ENCODE measurements at places on chromosomes 3 and 15.

- DNase-seq: no peak
These were observed 28.0 kb downstream of the FAM3D start for GRCh38 chr3:58638591-58638990.

- no peak for DNase-seq
These were observed 130.2 kb upstream of the UMPS start for GRCh38 chr3:124599779-124600693.

GRCh38 chr3:111737047-111737705 is 121.9 kb upstream of the PHLDB2 start:
- DNase-seq: no peak

- peak; percentile 63 for DNase-seq
These were observed 75.0 kb upstream of the RNU6-1 start for GRCh38 chr15:67914537-67915460.

DNA sequence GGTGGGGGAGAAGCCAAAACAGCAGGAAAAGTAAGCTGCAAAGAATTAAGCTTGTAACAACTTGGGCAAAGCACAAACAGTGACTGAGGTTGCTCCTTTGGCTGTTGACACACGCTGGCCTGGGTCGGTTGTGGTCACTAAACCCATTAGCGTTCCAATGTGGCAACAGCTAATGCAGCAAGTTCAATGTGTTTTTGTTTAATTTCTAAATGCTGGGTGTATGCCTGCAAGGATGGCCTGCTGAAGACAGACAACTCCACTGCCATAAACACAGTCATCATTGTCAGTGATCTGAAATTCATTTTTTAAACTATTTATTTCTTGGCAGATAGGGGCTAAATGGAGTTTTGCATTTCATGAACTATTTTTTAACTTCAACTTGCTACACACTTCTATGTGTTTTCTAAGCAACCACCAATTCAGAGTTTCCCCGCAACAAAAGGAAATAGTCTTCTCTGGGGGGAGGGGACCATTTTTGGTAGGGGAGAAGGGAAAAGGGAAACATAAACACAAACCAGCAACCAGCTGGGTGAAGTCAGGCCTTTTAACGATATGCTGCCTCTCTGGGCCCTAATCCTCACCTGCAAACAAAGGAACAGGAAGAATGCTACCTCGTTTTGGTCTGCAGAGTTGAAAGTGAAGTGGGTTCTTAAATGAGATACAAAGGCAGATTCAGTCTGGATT is 34.8 kb upstream of the WNT5A start:
- DNase-seq: no peak

DNA sequence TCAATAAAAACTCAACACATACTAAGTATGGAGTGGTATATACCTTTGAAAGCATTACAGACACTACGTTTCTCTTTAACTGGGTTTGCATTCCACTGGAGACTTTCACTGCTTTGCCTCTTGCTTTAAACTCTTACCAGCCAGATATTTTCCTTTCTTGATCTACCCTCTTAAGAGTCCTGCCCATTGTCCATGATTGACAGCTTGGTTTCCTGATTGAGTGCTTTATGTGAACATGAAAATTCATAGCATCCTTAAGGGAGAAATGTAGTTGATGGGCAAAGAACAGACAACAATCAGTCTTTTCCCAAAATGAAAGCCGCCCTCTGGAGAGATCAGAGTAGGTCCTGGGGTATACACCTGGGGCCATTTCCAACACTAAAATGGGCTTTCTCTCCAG is 78.6 kb downstream of the PTPRG start:
- DNase-seq: no peak

DNA sequence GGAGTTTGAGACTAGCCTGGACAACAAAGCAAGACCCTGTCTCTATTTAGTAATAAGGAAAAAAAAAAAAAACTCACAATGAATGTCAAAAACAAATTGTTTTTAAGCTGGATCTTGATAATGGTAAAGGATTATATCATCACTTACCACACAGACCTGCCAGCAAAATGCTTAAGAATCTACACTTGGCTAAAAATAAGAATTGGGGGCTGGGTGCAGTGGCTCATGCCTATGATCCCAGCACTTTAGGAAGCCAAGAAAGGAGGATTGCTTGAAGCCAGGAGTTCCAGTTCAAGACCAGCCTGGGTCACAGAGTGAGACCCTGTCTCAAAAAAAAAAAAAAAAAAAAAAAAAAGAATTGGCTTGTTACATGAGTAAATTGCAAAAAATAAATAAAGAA is 31.0 kb downstream of the ACAP2 start:
- no peak for DNase-seq

DNA sequence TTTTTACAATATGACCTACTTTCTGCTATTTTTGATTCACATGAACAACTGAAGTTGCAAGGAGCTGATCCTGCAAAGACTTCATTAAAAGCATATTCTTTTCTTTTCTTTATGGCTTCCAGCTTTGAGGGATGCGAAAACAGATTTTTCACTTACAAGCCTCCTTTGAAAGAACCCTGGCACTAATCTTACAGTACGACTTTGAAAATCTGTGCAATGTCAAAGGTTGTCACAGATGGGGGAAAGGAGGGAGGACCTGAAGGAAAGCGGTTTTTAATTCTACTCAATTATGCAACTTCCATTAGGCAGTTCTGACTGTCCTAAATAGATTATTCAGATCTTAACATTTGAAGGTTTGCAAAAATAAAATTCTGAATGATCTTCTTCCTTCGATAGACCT is 130.5 kb downstream of the TNIK start:
- no peak for DNase-seq

DNA sequence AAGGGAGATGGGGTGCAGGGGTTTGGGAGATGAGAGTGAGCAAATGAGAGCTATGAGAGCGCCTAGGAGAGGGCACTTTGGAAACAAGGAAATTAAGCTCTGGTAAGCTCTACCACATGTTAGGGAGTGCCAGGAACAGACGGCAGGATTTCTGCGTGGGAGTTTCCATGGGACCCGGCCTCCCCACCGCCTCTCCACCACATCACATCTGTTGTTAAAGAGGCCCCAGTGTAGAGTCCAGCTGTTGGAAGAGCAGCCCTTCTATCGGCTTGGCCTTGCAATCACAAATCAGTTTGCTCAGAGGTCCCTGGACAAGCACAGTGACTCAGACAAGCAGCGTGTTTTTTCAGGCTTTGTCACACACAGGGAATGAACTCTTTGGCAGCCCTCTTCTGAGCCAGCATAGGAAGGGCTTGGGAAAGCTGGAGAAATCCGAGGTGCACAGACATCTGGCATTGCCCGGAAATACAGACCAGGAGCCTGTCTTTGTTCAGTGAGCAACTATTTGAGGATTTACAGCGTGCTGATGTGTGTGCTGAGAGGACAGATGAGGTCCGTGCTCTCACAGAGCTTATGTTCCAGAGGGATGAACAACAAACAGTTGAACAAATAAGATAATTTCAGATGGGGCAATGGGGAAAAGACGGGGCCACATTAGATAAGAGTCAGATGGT is 370.6 kb upstream of the PROK2 start:
- DNase-seq: no peak

DNA sequence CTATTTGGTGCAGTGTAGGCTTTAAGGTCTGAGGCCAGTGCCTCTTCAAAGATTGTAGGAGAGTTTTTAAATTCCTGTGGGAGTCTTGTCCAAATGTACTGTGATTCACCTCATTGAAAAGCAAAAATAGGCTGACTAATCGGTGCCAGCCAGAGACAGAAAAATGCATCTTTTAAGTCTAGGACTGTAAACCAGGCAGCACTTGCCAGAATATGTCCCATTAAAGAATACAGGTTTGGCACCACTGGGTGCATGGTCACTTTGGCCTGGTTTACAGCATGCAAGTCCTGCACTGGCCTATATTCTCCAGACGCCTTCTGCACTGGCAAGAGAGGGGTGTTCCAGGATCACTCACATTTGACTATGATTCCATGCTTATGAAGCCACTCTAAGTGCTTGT is 20.3 kb upstream of the NOX5 start:
- no peak for DNase-seq

- no peak for DNase-seq
These were observed 6.5 kb upstream of the BCL2A1 start for GRCh38 chr15:79977431-79978054.

DNA sequence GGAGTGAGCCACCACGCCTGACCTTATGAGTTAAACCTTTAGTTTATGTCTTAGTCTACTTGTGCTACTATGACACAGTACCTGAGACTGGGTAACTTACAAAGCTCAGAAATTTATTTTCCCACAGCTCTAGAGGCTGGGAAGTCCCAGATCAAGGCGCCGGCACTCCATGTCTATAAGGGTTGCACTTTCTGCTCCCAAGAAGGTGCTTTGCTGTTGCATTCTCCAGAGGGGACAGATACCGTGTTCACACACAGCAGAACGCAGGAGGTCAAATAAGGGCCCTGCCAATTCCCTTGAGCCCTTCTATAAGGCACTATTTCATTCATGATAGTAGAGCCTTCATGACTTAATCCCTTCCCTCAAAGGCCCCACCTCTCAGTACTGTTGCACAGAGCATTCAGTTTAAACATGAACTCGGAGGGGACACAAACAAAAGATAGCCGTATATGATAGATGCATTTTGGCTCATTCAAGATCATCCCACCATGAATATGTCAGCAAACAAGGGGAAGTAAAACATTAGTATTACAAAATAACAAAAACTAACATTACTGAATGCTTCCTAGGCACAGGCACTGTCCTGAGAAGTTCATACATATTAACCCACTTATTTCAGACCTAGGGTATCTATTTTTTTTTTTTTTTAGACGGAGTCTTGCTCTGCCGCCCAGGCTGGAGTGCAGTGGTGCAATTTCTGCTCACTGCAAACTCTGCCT is 26.5 kb downstream of the PLA1A start:
- no peak for DNase-seq

DNA sequence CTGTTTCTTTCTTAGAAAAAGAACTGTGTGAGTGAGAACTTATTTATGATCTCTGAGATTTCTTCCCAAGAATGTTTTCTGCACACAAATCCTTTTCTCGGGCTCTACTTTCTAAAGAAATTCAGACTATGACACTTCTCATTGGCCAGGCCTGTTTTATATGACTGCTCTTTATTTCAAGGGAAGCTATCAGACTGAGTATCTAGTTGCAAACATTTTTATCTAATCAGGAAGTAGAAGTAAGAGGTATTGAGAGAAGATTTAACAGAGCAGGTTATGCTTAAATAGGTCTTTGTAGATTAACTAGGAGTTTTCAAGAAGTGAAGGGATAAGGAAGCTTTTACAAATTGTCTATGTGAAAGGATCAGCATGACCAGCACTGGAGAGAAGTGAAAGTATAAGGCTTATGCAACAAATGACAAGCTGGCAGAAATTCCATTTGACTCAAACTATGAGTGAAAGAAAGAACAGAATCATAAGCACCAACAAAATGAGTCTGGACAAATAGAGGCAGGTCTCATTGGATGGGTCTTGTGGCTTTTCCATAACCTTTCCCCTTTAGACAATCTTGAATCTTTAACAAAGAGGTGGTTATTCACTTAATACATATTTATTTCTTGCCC is 71.9 kb upstream of the CHL1 start:
- DNase-seq: no peak

- DNase-seq: no peak
These were observed 17.0 kb upstream of the ACTC1 start for GRCh38 chr15:34812369-34812768.

GRCh38 chr15:75309711-75310110 is 26.2 kb upstream of the COMMD4 start:
- DNase-seq: no peak

DNA sequence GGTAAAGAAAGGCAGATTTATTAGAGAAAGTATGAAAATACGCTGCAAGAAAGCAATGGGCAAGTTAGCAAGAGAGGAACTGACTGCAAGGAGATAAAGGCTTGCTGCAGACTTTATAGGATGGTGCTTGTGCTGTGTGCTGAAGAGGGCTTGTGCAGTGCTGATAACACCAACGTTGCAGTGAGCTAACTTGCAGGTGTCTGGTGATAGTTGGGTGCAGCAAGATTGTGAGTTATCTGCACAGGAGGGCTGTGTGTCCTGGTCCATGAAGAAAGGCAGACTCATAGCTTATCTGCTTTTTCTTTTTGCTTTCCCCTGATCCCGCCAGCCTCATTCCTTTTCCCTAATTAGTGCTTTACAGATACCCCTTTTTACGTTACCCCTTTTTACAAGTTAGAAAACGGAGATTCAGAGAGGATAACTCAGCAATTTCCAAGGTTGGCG is 58.0 kb upstream of the ZNF148 start:
- DNase-seq: no peak

DNA sequence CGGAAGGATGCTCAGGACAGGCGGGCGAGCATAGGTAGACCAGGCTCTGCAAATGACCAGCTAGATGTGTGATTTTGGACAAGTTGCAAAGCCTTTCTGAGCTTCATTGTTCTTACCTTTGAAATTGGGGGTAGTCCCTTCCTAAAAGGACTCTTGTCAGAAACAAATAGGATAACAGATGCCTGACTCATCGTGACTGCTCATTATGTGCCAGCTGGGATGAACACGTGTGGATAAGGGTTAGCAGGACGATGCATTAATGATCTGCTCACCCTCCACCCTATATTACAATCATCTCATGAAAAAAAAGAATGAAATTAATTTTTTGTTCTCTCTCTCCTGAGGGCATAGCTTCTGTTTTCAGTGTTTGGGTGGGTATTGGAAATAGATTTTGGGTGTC is 223.4 kb downstream of the NR2F2 start:
- DNase-seq: no peak

DNA sequence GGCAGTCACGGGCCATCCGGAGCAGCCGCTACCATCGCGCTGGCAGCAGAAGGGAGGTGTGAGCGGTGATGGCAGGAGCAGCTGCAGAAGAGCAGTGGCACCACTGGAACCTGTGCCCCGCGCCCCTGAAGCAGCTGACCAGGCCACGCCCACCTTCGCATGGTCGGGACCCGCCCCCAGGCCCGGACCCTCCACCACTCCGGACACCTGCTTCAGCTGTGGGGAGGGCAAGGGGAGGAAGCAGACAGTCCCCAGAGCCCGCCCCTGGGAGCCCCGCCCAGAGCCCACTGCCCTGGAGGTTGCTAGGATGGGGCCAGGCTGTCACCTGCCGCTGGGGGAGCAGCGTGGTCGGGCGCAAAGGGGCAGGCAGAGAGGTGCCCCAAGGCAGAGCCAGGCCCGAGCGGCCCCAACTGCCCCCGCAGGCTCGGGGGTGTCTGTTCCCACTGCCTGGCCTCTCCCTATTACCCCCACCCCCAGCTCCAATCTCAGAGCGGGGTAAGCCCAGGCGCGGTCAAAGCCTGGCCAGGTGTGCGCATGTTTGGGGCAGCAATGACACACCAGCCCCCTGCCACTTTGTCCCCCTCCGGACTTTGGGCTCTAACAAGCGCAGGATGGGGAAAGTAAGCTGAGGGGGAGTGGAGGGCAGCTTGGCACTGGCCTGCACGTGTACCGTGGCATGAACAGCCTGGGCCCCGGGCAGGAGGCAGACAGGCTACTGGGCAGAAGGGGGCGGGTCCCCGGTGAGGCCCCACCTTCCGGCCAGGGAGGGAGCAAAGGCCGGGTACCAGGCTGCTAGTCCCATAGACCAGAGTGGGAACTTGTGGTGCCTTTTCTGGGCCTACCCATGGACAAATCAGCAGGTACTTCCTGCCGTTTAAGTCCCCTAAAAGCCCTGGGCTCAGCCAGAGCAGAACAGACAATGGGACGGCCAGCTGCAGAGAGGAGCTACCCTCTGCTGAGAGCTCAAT is 8.7 kb downstream of the SPCS1 start:
- DNase-seq: no peak

- no peak for DNase-seq
These were observed 22.7 kb upstream of the PAQR5 start for GRCh38 chr15:69275933-69276560.

Measured in NCI-H2029 treated with DMSO at 0.1 percent for 48 hours (cell line).